ENCODE measurements at places on chromosomes 1 and 21.

GRCh38 chr1:93154898-93155297 lies 25.3 kb downstream of the TMED5 start:
- DNase-seq: no peak

DNA sequence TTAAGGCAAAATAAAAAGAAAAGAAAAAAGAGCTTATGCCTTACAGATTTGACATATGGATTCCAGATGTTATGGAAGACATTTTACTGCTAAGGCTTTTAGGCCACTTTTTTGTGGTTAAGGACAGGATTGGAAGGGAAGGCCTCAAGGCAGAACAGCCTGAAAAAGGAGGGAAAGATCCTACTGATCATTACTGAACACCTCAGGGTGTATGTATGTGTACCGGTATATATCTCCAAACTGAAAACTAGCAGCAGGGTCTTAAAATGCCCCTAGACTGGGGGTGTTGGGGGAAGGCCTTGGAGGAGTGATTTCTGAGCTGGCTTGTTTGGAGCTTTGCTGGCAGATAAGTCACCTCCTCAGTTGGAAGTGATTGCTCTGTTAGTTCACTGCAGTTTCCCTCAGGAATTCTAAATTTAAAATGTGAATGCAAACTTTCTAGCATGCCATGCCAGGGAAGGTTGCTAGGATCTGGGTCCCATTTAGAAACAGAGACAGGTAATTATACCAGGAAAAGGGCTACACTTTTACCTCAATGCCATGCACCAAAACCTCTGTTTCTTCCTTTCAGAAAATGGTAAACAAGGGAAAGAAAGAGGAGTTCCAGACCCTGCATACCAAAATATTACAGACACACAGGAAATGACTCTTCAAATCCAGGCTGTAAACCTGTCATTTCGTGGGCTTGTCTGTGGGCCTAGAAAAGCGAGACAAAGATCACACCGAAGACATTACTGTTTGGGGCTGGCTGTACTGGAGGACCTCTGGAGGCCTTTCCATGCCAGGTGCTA lies 15.0 kb downstream of the C1orf52 start:
- DNase-seq: no peak

- DNase-seq: no peak
Measured at GRCh38 chr1:4173731-4174130, 273.7 kb upstream of the C1orf174 start.

DNA sequence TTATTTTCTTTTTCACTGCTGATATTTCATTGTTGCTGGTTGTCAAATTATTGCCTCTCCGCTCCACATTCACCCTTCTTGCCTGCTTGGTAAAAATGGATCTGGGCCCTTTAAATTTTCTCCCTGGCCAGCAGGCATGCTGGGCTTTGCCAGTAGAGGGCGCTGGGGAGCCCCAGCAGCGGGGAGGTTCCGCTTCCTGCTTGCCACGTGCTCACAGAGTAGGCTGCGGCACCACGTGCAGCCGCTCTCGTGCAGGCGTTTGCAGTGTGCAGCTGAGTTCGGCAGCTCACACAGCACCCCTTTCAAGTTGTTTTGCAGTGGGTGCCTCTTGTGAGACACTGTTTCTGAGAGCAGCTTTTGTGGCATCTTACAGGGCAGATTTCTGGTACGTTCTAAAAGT lies at the start of gene ACTL8:
ACTL8 (plus strand) TSS at position 214 of the 400 bp plus-strand sequence. CDS start 67,676 bp downstream, outside the sequence.
- no peak for DNase-seq

GRCh38 chr1:94544706-94545490 lies 3.3 kb upstream of the F3 start:
- DNase-seq: no peak

DNA sequence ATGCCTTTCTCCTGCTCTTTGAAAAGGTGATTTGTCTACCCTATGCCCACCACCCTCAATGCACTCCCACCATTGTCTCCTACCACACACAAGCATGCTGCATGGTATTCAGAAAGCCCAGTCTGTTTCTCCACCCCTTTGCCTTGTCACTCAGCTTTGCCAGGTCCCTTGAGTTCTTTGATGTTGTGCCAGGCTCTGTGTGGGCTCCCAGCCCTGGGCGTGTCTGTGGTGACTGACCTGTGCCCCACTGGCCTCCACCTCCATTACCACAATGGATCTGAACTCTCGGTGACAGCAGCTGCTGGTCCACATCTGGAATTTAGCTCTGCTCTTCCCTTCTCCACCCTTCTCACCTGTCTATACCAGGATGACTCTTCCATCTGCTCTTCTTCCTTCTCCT lies 34.9 kb downstream of the ATP2B4 start:
- DNase-seq: no peak

GRCh38 chr1:31441970-31442647 lies 29.1 kb downstream of the SERINC2 start:
- no peak for DNase-seq

GRCh38 chr1:116254776-116255175 lies 118.3 kb upstream of the ATP1A1 start:
- DNase-seq: no peak

GRCh38 chr1:239426821-239427475 lies 40.6 kb downstream of the CHRM3 start:
- no peak for DNase-seq

- no peak for DNase-seq
Measured at GRCh38 chr1:27525296-27526272, 35.6 kb upstream of the WASF2 start.

DNA sequence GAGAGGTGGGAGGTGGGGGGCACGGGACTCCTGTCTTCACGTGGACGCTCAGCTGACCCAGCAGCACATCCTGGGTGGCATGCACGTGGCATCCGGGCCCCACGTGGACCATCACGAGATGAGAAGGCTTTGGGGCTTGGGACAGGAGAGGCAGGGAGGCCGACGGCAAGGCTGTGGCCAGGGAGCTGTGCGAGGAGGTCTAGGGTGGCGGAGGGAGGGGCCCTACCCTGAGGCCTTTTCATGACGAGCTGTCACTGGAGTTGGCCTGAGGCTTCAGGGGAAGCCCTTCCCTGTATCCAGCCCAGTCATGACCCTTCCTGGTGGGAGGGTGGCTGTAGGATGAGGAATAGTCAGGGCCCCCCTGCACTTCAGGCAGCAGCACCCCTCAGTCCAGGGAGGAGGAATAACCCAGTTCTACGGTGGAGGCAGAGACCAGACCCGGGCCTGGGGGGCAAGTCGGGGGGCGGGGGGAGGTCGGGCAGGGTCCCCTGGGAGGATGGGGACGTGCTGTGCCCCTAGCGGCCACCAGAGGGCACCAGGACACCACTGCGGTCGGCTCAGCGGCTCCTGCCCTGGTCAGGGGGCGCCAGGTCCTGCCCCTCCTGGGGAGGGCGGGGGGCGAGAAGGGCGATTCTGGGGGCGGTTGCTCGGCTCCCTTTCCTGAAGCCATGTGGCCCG lies 2.0 kb upstream of the PERM1 start:
- DNase-seq: no peak

DNA sequence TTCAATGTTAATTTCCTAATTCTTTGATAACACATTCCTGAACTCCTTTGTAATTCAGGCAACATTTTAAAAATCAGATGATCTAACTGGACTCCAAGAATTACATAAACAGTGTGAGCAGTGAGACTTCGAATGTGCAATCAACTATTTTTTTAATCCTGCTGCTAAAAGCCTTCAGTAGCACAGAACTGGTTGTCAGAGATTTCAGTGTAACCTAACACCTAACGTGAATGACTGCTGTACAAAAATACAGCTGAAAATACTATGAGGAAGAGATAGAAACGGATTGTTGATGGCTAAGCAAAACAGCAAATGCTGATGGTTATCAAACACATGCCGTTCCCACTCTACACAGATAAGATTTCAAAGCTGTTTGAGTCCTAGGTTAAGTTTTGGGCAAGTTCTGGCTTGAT lies 46.1 kb downstream of the APP start:
- DNase-seq: no peak

DNA sequence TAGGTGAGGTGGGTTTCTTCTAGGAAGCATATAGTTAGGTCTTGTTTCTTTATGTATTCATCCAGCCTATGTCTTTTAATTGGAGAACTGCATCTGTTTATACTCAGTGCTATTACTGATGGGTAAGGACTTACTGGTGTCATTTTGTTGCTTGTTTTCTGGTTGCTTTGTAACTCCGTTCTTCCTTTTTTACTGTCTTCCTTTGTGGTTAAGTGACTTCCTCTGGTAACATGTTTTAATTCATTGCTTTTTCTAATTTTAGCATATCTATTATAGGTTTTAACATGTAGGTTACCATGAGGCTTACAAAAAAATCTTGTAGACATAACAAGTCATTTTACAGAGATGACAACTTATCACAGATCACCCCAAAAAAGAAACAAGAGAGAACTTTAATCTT lies 160.8 kb downstream of the VAV3 start:
- DNase-seq: no peak

DNA sequence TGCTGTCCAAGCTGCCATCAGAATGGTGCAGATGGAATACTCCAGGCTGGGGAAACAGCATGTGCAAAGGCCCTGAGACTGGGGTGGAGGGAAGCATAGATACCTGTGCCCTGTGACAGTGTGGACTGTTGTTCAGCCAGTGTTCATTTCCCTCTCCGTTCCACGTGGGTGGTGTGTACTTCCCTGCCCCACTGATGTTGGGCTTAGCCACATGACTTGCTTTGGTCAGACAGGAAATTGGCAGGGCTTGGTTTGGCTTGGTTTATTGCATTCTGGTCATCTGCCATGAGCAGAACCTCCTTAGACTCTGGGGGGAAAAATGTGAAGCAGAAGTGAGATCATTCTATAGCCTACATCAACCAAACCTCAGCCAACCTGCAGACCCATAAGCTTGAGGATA lies 102.4 kb upstream of the IGSF21 start:
- no peak for DNase-seq

- DNase-seq: no peak
Measured at GRCh38 chr1:8042134-8042533, 16.0 kb upstream of the ERRFI1 start.

DNA sequence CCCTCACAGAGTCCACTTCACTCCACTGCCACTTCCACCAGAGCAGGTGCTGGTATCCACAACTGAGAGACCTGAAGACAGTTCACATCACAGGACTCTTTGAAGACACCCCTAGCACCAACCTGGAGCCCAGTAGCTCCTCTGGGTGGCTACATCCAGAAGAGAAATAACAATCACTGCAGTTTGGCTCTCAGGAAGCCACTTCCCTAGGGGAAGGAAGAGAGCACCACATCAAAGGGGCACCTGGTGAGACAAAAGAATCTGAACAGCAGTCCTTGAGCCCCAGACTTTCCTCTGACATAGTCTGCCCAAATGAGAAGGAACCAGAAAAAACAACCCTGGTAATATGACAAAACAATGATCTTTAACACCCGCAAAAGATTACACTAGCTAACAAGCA lies 113.2 kb downstream of the TENT5C start:
- DNase-seq: no peak

- no peak for DNase-seq
Measured at GRCh38 chr1:42335809-42336518, 929 bp upstream of the FOXJ3 start.

- no peak for DNase-seq
Measured at GRCh38 chr1:68074472-68074871, 24.0 kb upstream of the DIRAS3 start.

DNA sequence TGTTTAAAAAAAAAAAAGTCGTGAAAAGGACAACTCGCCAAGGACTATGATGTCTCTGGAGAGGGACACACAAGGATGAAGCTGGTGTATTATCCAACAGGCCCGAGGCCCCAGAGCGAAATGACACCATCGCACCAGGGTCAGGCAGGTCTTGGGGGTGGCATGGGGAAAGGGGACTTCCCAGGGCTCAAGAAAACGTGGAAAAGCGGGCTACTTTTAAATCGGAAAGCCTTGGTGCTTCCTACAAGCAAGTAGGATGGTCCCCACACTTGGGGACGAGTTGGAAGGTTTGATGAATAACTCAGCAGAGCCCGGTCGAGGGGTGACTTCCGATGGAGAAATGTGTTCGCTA lies 505 bp upstream of the GNPAT start:
- no peak for DNase-seq

- DNase-seq: no peak
Measured at GRCh38 chr1:43238085-43238484, 31.7 kb upstream of the TMEM125 start.

GRCh38 chr1:167797015-167797414 lies 75.2 kb downstream of the MPZL1 start:
- DNase-seq: no peak

GRCh38 chr1:96756789-96757188 lies 35.2 kb downstream of the PTBP2 start:
- DNase-seq: no peak

- DNase-seq: no peak
Measured at GRCh38 chr1:10429868-10430215, 391 bp upstream of the CENPS start.

- no peak for DNase-seq
Measured at GRCh38 chr1:152143150-152143887, 15.7 kb downstream of the RPTN start.

DNA sequence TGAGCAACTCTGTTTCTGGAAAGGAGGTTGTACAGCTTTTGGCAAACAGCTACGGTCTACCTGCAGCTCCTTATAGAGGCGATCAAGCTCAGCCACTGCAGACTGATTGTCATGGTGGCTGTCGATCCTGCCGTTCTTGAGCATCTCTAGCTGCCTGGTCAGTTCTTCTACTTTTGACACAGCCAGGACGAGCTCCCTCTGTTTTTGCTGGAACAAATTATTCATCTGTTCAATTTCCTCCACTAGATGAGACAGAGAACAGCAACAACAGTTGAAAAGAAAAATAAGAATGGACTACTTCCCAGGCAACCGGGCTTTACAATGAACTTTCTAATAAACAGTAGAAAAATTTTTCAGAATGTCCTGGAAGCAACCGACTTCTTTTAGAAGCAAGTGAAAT lies 42.5 kb downstream of the TP53BP2 start:
- no peak for DNase-seq

GRCh38 chr21:36518883-36519492 lies 39.1 kb upstream of the CLDN14 start:
- DNase-seq: no peak

DNA sequence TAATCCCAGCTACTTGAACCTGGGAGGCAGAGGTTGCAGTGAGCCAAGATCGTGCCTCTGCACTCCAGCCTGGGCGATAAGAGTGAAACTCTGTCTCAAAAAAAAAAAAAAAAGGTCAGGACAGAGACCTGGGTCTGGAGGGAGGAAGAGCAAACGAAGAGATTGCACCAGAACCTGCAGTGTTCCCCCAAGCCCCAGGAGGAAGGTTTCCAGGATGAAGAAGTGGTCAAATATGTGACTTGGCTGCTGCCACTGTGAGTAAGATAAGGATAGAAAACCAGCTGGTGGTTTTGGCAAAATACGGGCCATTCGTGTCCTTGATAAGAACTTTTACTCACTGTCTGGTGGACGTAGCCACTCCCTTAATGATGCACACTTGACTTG lies 42.2 kb downstream of the CLDN14 start:
- no peak for DNase-seq

All from esophagus squamous epithelium (tissue), 5 donors.